Activated CD4-positive, alpha-beta T cell treated with anti-CD3 and anti-CD28 coated beads, Interleukin-10, Interleukin-2, amounts not matched to agents 100 ng/mL and 50 ng/mL, durations not matched to agents 16 hours and 8 hours (primary cell): ENCODE measurements at places on chromosomes 4 and X.
A peak's percentile ranks its signal among the peaks of the same experiment; 100 is the strongest.

DNA sequence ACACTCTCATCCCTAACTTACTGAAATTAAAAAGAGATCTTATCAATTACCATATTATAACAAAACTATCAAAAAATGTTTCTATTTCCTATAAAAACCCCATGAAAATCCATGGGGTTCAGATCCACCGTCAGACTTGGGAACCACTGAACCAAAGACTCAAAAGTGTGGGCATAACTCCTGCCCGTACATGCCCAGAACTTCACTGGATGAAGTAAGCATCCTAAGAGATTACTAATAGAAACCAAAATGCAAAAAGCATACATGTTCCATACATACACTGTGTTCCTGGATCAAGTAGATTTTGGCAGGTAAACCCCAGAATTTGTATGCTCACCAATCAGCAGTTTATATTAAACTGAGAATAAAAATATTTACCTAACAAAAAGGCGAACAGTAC is 66.1 kb downstream of the PRSS12 start:
- DNase-seq: no peak

GRCh38 chrX:11704725-11705495 is 39.2 kb upstream of the ARHGAP6 start:
- no peak for DNase-seq

- no peak for DNase-seq
Observed at GRCh38 chr4:7202411-7202810, 10.1 kb downstream of the SORCS2 start.

DNA sequence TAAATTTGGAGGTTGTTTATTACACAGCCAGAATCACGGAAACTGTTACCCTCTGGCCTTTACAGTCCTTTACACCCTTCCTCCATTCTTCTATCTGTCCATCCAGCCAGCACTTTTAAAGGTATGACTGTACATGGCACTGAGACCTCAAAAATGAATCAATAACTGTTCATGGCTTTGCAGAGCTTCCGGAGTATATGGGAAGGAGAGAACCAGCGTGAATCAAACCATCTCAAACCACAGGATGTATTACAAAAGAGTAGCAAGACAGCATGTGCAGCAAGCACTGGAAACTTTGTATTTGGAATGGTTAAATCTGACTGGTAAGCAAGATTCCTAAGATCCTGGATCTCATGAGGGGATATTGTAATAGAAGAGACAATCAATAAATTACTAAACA is 228.5 kb upstream of the CASK start:
- peak; percentile 26 for DNase-seq

DNA sequence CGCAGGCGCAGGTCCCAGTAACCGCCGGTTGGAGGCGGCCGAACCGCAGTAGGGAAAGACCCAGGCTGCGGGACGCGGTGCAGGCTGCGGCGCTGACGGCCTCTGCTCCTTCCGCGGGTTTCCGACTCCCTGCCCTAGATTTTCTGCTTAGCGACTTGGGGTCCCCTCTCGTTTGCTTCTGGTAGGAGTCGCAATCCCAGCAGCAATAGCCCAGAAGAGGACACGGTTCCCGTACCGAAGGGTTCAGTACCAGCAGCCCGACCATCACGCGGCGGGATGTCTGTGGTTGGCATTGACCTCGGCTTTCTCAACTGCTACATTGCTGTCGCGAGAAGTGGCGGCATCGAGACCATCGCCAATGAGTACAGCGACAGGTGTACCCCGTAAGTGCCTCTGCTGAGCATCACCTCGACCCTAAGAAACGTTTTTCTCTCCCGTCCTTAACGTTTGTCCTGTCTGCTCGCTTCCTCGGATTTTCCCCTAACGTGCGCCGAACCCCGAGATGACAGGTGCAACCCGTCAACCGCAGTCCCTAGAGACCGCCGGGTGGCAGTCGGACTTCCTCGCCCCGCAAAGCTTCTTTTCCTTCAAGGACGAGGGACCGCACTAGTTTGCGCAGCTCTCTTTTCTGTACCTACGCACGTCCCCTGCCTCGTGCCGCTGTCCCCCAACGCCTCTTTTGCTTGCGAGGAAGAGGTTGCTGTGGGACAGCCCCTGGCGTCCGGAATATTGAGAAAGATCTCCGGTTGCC is at the start of gene HSPA4L:
Gene HSPA4L, plus strand, starts transcription at position 48 of the 751 bp plus-strand sequence. Its CDS starts 229 bp downstream, at position 277.
- peak; percentile 48 for DNase-seq

DNA sequence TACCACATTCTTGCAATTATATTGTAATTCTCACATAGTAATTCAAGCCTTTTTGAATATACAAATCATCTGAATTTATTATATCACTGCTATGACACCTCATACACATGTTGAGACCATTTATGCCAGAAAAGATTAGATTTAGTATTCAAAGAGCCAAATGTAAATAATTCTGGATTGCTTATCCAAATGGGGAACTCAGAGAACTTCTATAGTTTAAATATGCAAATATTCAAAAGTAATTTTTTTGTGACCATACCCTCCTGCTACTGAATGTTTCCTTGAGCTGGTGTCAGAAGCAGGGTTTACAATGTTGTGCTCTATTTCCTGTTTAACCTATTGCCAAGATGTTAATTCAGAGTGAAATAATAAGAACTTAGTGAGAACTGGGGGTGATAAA is 372.2 kb downstream of the TRIML1 start:
- DNase-seq: no peak

DNA sequence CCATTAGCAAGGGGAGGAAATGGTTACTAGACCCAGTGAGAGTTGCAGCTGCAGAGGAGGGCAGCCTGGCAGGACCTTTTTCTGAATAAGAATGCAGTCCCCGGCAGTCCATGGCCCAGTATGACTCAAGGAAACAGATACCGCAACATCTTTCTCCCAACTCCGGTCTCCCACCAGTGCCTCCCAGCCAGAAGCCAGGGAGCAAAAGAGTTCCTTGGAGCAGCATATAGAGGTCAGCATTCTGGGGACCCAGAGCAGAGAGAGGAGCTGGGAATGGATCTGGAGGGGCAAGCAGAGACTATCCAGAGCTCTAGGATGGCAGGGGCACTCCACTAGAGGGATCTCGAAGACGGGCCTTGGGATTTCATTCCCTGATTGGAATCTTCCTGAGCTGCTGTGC is 339.2 kb upstream of the AADAT start:
- no peak for DNase-seq

DNA sequence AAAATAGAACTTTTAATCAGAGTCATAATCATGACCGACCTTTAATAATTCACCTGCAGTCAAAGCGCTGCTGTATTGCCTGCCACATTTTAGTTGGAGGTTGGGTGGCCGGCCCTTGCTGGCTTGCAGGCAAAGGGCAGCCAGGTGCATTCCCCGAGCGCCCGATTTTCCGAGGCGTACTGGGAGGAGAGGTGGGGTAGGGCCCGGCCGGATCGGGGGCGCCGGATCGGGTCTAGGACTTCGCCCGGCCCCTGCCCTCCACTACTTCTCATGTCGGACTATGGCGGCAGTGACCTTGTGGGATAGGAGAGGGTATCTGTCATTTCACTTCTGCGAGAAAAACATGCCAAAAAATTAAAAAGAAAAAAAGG is 2.5 kb upstream of the RS1 start:
- no peak for DNase-seq

DNA sequence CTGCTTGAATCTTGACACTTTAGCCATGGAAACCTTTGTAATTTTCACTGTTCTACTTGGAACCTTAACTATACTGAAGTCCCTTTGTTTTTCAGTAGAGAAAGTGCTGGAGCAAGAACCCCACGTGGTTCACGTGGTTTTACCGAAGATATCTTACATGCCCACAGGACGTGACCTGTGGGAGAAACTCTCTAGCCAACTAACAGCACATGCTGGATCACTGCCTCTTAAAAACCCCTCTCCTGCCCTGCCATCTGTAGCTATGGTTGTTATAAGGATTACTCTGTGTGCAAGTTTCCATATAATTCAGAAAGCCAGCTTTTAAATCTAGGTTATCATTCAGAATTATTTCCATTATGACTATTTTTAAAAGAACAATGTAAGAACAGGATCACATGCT is 30.2 kb downstream of the SPANXD start:
- no peak for DNase-seq

DNA sequence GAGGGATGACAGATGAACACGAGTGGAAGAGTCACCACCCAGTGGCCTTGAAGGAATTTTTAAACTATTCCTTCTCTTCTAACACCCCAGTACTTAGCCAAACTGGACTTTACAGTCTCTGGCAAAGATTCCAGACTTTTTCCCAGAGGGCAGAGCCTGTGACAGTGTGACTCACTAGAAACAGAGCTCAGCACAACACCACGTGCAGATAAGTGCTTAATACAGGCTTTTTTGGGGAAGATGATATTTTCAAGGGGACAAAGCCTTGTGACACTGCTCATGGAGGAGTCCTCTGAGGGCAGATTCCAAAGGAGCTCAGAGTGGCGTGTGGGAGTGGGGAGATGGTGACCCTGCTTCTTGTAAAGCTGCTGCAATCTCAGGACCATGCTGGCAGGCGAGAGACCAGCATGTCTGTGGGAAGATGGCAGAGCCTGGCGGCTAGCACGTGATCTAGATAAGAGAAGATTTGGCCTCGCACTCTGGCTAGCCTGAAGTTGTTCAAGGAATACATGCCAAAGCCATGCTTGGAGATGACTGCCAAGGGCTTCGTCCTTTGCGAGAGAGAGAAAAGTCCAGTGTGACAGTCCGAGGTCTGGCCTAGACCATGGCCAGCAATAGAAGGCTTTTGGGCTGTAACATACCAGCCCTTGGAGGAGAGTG is 2.4 kb downstream of the RAB33A start:
- no peak for DNase-seq
